ENCODE measurements at places on chromosomes 12 and 14. TPM values are rescaled to one million over a fixed set of nuclear protein-coding genes. Genes with fewer than 3 reads are reported as not detected.
A peak's percentile ranks its signal among the peaks of the same experiment; 100 is the strongest.

DNA sequence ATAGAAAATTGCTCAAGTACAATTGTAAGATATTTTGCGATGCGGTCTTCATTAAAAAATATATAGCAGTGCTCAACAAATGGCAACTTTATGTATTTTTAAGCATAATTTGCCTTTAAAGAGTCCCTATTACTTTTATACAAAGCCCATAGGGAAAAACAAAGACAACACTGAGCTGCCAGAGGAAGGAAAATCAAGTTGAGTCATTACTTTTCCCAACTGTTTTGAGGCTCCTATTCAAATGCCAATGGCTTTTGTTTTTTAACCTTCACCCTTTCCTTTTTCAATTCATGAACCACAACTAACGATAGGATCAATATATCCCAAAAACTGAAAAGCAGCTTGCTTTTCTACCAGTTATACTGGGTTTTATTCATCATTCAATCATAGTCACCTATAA is 157.6 kb upstream of the PLEKHA5 start:
- no peaks in the 10 kb centered on the region for H3K27me3 ChIP-seq
- no peaks in the 10 kb centered on the region for H3K4me1 ChIP-seq
- H3K27ac ChIP-seq: no peak overlapping the region
- DNase-seq: no peak

DNA sequence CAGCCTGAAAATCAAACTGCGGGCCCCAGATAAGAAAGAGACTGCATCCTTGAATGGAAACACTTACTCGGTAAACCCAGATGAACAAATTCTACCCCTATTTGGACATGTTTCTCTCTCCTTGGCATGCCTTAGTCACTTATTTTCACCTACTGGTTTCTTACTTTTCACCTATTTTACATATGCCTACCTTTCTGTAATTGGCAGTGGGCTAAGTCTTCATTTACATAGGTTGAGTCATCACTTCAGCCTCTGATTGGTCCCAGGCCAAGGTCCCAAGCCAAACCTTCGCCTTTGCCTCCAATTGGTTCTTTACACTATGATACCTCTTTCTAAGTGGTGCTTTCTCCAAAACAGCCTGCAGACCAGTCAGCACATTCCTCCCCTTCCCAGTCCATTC is 111.3 kb downstream of the DYRK2 start:
- peaks cover 4% of the 10 kb centered on the region for H3K36me3 ChIP-seq
- no peaks in the 10 kb centered on the region for H3K27me3 ChIP-seq
- H3K27ac ChIP-seq: peak overlapping the region; percentile 73
- peaks cover 39% of the 10 kb centered on the region for H3K4me1 ChIP-seq
- DNase-seq: peak; percentile 29

DNA sequence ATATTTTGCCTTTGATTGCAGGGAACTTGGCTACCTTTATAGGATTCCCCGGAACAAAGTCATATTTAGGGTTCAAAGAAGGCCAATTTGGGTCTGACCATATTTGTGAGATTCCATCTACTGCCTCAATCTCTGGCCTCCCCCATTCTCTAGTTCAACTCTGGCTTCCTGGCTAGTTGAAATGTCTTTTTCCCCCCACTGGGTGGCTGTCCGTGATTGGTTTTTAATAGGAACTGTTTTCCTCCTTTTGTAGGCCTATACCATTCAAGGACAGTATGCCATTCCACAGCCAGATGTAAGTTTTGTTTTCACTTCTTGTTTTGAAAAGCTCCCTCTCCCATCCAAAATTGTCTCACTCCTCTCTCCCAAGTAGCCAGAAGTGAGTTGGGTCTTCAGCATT is 13.8 kb downstream of the PCBP2 start:
- H3K27me3 ChIP-seq: no peaks in the 10 kb centered on the region
- peaks cover 32% of the 10 kb centered on the region for H3K4me1 ChIP-seq
- H3K4me3 ChIP-seq: no peak overlapping the region
- H3K27ac ChIP-seq: peak overlapping the region; percentile 40
- peaks cover 77% of the 10 kb centered on the region for H3K36me3 ChIP-seq

Gene PTPRO
- total RNA-seq: 0.14 TPM

Gene SRSF9
- 221 TPM for total RNA-seq

DNA sequence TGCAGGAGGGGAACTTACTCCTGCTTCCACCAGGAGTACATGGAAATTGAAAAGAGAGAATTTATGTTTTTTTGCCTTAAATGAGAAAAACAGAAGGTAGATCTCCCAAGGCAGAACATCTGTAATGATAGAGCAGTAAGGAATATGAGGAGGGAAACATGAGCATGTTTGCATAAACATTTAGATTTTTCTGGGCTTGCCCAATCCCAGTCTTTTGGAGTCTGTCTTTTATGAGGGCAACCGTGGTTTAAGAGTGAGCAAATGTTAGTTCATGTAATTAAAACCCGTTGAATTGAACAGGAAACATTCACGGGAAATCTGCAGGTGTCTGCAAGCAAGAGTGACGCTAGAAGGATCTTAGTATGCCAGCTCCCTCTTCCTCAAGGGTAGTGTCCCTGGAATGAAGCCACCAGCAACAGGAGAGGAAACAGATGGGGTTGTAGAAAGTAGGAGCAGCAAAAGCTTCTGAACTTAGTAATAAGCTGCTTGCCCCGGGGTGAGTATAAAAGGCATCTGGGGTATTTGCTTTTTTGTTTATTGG is 79.3 kb downstream of the ARF6 start:
- H3K27ac ChIP-seq: peak overlapping the region; percentile 95
- no peaks in the 10 kb centered on the region for H3K36me3 ChIP-seq
- no peaks in the 10 kb centered on the region for H3K27me3 ChIP-seq
- peaks cover 67% of the 10 kb centered on the region for H3K4me1 ChIP-seq
- peak overlapping the region; percentile 62 for H3K4me3 ChIP-seq

- no peaks in the 10 kb centered on the region for H3K36me3 ChIP-seq
- H3K27ac ChIP-seq: no peak overlapping the region
- no peaks in the 10 kb centered on the region for H3K27me3 ChIP-seq
- H3K4me3 ChIP-seq: no peak overlapping the region
- H3K4me1 ChIP-seq: no peaks in the 10 kb centered on the region
Observed at GRCh38 chr14:78345131-78345744, 175.1 kb downstream of the NRXN3 start.

GRCh38 chr14:99173086-99173485 is 98.9 kb downstream of the BCL11B start:
- H3K4me3 ChIP-seq: no peak overlapping the region
- DNase-seq: no peak
- peaks cover 59% of the 10 kb centered on the region for H3K36me3 ChIP-seq
- H3K4me1 ChIP-seq: peaks cover 3% of the 10 kb centered on the region

DNA sequence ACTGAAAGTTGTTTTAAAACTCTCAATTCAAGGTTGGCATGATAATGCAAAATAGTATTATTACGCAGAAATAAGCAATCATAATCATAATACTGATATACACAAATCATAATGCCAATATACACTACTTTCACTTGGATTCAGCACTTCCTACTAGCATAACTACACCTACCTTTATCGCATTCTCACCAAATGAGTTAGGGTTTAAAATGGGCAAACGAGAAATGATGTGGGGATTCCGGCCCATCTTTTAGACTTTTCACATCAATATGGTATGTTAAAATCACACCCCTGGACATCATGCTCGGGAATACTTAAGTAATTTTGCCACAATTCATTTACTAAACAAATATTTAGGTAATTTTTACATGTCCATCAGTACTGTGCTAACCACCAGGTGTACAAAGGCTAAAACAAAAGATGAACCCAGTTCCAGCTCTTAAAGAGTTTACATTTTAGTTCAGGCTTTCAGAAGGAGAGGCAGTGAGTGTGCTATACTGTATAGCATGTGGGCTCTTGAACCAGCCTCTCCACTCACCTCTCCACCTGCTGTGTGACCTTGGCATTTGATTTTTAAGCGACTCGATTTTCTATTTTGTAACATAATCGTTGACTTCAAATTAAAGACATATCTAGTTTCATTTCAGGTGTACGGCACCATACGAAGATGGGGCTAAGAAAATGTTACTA is 1.1 kb upstream of the USP15 start:
- peak overlapping the region; percentile 94 for H3K4me3 ChIP-seq
- H3K36me3 ChIP-seq: peaks cover 14% of the 10 kb centered on the region
- H3K27me3 ChIP-seq: no peaks in the 10 kb centered on the region
- peak overlapping the region; percentile 98 for H3K27ac ChIP-seq
- peak; percentile 21 for DNase-seq
- peaks cover 49% of the 10 kb centered on the region for H3K4me1 ChIP-seq

Gene PTGER2
- total RNA-seq: 12.9 TPM

Gene L3HYPDH
- total RNA-seq: 7.9 TPM

- no peaks in the 10 kb centered on the region for H3K27me3 ChIP-seq
- no peak for DNase-seq
- no peak overlapping the region for H3K27ac ChIP-seq
- H3K4me1 ChIP-seq: no peaks in the 10 kb centered on the region
Observed at GRCh38 chr12:76687981-76688380, 75.9 kb upstream of the ZDHHC17 start.

DNA sequence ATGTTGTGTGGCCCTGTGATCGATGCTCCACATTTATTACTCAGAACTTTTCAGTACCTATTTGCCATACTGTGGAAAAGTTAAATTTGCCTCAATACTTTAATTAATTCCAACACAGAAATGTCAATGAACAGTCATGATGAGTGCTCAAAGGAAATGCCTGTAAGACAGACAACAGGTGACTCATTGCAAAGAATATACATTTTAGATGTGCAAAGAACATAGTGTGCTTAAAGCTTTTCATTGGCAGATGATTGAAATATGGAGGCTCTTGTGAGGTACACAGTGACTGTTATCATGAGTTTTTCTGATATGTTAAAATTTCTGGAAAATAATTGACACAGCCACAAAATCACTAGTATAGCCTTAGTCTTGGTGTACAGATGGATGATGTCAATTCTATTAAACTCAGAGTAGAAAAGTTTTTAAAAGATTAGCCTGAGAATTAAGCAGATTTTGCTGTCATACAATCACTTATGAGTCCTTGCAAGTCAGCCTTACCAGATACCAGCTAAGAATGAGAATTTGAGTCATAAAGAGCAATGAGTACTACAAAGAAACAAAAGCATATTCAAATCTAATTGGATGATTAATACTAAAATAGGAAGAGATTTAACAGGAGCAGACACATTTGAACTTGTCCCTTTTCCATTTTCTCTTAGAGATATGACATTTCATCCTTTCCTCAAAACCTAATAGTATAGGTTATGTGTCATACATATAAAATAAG is 544.1 kb downstream of the KCNH5 start:
- no peak overlapping the region for H3K27ac ChIP-seq
- H3K4me1 ChIP-seq: no peaks in the 10 kb centered on the region
- H3K27me3 ChIP-seq: no peaks in the 10 kb centered on the region
- H3K36me3 ChIP-seq: no peaks in the 10 kb centered on the region

DNA sequence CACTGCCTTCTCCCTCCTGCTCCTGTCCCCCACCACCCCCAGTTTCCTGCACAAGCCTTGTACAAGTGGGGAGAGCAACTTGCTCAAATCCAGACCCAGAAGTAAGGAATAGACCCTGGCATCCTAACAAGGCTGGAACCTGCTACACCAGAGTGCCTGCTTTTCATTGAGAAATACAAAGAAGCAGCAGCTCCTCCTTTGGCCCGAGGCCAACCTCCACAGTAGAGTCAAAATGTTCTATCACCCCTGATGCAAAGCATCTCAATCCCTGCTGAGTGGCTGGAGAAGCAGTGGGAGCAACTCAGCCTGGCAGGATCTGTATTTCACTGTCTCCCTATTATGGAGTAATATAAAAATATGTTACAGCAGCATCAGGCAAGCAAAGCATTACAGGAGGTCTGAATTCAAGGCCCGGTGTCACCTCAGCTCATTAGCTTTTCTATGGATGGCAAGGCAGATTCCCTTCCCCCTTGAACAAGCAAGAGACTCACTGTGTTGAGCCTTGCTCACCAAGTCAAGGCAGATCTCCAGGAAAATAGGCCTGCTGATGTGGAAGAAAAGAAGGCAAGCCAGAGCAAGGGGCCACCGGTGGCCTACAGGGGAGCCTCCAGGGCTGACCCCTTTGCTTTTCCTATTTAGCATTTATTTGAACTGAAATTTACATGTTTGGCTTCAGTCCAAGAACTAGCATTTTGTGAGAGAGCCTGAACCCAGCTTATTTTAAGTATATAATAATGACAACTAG is 186.3 kb upstream of the EGLN3 start:
- no peak overlapping the region for H3K4me3 ChIP-seq
- H3K27me3 ChIP-seq: no peaks in the 10 kb centered on the region
- DNase-seq: no peak
- peaks cover 2% of the 10 kb centered on the region for H3K36me3 ChIP-seq
- no peak overlapping the region for H3K27ac ChIP-seq

DNA sequence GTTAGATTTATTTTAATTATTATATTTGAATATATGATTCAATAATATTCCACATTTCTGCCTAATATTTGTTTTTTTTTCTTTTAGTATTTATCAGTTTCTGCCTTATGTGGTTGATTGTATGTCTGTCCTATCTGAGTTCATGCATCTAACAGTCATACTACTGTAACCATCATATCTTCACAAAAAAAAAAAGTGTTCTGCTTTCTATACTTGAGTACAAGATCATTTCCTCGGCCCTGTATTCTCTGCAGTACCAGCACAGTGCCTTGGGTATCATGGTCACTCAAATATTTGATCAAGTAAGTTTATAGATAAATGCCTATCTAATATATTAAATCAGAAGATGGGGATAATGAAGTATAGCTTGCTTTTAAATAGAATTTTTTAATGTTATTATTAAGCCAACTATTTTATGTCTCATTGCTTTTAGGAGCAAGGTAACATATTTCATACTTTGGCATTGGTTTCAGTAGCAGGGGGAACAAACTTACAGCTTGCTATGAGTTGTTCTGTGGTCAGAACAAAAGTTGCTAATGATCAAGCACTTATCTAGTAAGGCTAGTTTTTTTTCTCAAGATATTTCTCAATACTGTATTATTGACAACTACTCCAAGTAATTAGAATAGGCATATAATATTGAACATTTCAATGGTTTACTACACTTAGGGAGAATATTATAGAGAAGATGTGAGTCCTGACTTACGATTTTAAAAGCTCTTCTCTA is 290.5 kb upstream of the FBXO33 start:
- no peak overlapping the region for H3K27ac ChIP-seq
- H3K4me1 ChIP-seq: no peaks in the 10 kb centered on the region

Gene SSTR1
- total RNA-seq: not detected

- no peak overlapping the region for H3K4me3 ChIP-seq
- no peaks in the 10 kb centered on the region for H3K4me1 ChIP-seq
- no peaks in the 10 kb centered on the region for H3K27me3 ChIP-seq
- no peak overlapping the region for H3K27ac ChIP-seq
- no peaks in the 10 kb centered on the region for H3K36me3 ChIP-seq
Observed at GRCh38 chr12:58776144-58776543, 144.2 kb downstream of the LRIG3 start.

- no peak overlapping the region for H3K27ac ChIP-seq
- no peaks in the 10 kb centered on the region for H3K27me3 ChIP-seq
- peaks cover 10% of the 10 kb centered on the region for H3K4me1 ChIP-seq
Observed at GRCh38 chr14:97760050-97760449, 962.9 kb downstream of the VRK1 start.

Gene PMCH
- total RNA-seq: 0.59 TPM

- H3K27me3 ChIP-seq: no peaks in the 10 kb centered on the region
- peaks cover 11% of the 10 kb centered on the region for H3K36me3 ChIP-seq
- peaks cover 44% of the 10 kb centered on the region for H3K4me1 ChIP-seq
- no peak for DNase-seq
Observed at GRCh38 chr12:39613525-39613924, 6.1 kb downstream of the ABCD2 start.

All from activated CD4-positive, alpha-beta memory T cell treated with anti-CD3 and anti-CD28 coated beads for 36 hours (primary cell).